ENCODE measurements at places on chromosomes 1 and 21. TPM values are rescaled to one million over a fixed set of nuclear protein-coding genes. Genes with fewer than 3 reads are reported as not detected.

The PRRC2C gene
- total RNA-seq, result 152 TPM

The BMP8B gene
- total RNA-seq, result 4.9 TPM

The CRB1 gene
- total RNA-seq, result 0.16 TPM

The IFI44 gene
- 42.3 TPM for total RNA-seq

The C2CD4D gene
- total RNA-seq, result 0.57 TPM

The HSF2BP gene
- total RNA-seq, result 0.60 TPM

The S100A16 gene
- total RNA-seq, result 119 TPM

The ABCD3 gene
- 65.1 TPM for total RNA-seq

The KCNA2 gene
- 1.3 TPM for total RNA-seq

The KIAA0040 gene
- 34.1 TPM for total RNA-seq

The RGS13 gene
- 2.1 TPM for total RNA-seq

The HRNR gene
- not detected for total RNA-seq

The CSMD2 gene
- total RNA-seq, result 0.47 TPM

The RAB42 gene
- 3.3 TPM for total RNA-seq

The TTC34 gene
- total RNA-seq, result 2.4 TPM

The NPPB gene
- not detected for total RNA-seq

The CR1L gene
- 0.44 TPM for total RNA-seq

The FNDC7 gene
- total RNA-seq, result not detected

The CRYAA gene
- total RNA-seq, result not detected

The DNM3 gene
- total RNA-seq, result 19.1 TPM

The LEFTY2 gene
- 0.13 TPM for total RNA-seq

The KPRP gene
- total RNA-seq, result not detected

The CLCA2 gene
- total RNA-seq, result not detected

The VHLL gene
- total RNA-seq, result not detected

The GNG5 gene
- total RNA-seq, result 87.9 TPM

The C1QB gene
- 296 TPM for total RNA-seq

The KLHL21 gene
- total RNA-seq, result 25.0 TPM

The OLIG2 gene
- not detected for total RNA-seq

The SLC26A9 gene
- total RNA-seq, result 0.69 TPM

The KRTAP10-1 gene
- not detected for total RNA-seq

The TMEM269 gene
- 0.22 TPM for total RNA-seq

The CAPN8 gene
- total RNA-seq, result 56.1 TPM

The OR2L5 gene
- not detected for total RNA-seq

The LCE1D gene
- total RNA-seq, result not detected

The OR2T35 gene
- total RNA-seq, result 0.28 TPM

The EXO1 gene
- 0.69 TPM for total RNA-seq

The XCL2 gene
- 1.6 TPM for total RNA-seq

Measured in kidney (tissue), 22 donors.